ENCODE measurements at places on chromosomes 2 and 18.
A peak's percentile ranks its signal among the peaks of the same experiment; 100 is the strongest.

GRCh38 chr2:193695367-193695766 lies 1500.6 kb upstream of the TMEFF2 start:
- peak; percentile 59 for DNase-seq

DNA sequence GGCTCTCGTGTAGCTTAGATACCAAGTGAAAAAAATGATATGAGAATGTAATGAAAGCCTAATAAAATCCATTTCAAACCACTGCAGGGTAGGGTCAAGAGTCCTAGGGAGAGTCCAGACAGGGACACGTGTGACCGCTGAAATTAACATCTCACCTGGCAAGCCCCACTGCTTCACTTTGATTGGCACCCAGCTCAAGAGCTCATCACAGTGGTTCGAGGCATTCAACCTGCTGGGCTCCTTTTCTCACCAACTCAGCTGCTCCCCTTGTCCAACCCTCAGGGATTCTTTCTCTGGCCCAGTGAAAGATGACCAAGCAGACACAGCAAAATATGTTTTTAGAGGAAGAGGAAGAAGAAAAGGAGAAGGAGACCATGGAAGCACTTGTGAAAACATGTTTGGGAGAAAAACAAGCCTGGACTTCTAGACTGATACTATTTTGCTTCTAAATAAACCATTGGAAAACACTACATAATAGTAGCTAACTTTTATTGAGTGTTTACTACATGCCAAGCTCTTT lies 49.2 kb upstream of the CREB1 start:
- DNase-seq, result no peak

- no peak for DNase-seq
Observed at GRCh38 chr2:20333738-20334137, 16.9 kb downstream of the PUM2 start.

- no peak for DNase-seq
Observed at GRCh38 chr2:64637000-64637635, 16.6 kb downstream of the SERTAD2 start.

DNA sequence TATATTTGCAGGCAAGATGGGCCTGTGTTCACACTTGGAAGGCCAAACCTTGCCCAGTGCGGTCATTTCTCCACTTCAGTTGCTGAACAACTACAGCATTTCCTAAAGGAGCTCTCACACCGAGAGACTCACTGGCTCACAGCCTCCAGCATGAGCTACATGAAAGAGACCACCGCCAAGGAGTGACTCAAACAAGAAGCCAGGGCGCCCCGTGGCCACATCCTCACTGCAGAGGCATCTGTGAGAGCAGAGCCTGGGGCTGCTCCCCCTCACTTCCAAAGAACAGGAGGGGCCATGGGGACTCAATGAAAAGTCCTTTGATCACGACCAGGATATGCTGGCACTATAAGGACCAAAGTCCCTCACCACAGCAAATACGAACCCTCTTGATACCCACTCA lies 50.0 kb downstream of the TMEM163 start:
- peak; percentile 91 for DNase-seq

DNA sequence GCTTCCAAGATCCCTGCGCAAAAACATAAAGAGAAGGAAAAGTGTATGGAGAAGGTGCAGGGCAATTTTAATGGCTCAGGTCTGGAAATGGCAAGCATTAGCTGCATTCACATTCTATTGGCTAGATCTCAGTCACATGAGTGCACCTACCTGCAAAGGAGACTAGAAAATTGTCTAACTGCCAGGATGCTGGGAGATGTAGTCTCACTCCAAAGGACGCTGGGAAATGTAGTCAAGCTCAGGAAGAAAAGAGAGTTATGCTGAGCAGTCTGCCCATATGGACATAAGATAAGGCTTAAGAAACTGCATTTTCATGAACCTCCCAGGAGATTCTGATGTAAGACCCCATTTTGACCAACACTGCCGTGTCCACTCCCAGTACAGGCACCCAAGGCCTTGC lies 9.5 kb upstream of the KLHL29 start:
- peak; percentile 55 for DNase-seq

DNA sequence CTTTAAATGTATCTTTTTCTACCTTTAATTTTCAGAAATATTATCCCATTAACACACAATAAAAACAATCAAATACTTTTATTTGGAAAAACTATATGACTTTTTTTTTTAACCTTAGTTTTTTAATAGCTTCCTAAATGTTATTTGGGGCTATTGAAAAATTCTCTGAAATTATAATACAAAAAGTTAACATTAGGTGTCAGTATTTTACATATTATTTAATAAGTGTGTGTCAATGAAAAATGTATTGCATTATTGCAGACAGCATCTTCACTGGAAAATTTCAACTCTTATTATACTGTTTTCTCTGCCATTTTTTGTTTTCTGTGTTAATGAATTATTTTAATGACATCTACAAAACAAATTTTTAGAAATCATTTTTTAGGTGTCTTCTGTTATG lies 51.1 kb upstream of the ARHGAP15 start:
- DNase-seq, result no peak

Measured in ACHN (cell line).